Naive thymus-derived CD4-positive, alpha-beta T cell (primary cell): ENCODE measurements at places on chromosomes 6 and 20.

- H3K4me1 ChIP-seq = no peaks in the 10 kb centered on the region
- no peak for DNase-seq
- H3K27me3 ChIP-seq = no peaks in the 10 kb centered on the region
- H3K27ac ChIP-seq = no peak overlapping the region
- H3K36me3 ChIP-seq = no peaks in the 10 kb centered on the region
Observed at GRCh38 chr20:47269309-47270165, 87.0 kb downstream of the ZMYND8 start.

DNA sequence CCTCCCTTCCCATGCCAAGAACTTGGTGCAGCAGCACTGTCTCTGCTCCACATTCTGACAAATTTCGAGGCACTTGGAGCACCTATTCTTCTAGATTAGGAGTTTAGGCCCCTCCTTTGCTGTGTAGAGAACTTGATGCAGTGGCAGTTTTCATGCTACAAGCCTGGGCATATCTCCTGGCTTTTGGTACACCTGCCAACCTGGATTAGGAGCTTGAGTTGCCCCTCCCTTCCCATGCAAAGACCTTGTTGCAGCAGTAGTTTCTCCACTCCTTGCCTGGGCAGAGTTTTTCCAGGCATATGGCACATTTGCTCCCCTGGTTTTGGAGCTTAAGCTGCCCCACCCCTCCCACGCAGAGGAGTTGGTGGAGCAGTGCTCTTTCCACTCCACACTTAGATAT lies 956.1 kb downstream of the EYS start:
- H3K27me3 ChIP-seq = no peaks in the 10 kb centered on the region
- no peak for DNase-seq
- H3K4me1 ChIP-seq = no peaks in the 10 kb centered on the region

DNA sequence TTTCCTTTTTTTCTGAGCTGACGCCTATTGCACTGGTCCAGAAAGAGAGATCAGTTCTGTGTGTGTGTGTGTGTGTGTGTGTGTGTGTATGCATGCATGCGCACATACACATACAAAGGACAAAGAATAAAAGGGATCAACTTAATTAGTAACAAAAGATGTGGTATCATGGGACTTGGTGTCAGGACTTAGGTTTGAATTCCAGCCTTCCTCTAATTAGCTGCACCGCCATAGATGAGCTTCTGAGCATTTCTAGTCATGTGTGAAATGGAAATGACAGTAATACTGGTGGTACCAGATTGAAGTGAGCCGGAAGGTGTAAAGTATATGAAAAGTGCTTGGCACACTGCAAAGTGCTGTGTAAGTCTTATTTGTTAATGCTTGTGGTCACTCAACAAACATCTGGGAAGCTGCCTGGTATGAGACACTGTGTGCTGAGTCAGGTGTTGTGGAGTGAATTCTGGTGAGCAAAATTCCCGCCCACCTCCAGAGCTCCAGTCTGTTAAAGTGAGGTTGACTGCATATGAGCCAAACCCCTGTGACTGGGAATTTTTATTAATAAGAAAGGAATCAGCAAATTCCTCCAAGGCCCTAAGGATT lies 12.4 kb downstream of the DAAM2 start:
- no peaks in the 10 kb centered on the region for H3K27me3 ChIP-seq
- no peaks in the 10 kb centered on the region for H3K4me1 ChIP-seq
- no peak overlapping the region for H3K4me3 ChIP-seq
- no peak overlapping the region for H3K27ac ChIP-seq

GRCh38 chr20:50321797-50322480 lies 131.3 kb downstream of the CEBPB start:
- no peak for DNase-seq
- no peaks in the 10 kb centered on the region for H3K4me1 ChIP-seq
- no peaks in the 10 kb centered on the region for H3K36me3 ChIP-seq
- H3K4me3 ChIP-seq = no peak overlapping the region
- H3K27me3 ChIP-seq = no peaks in the 10 kb centered on the region
- H3K27ac ChIP-seq = no peak overlapping the region

DNA sequence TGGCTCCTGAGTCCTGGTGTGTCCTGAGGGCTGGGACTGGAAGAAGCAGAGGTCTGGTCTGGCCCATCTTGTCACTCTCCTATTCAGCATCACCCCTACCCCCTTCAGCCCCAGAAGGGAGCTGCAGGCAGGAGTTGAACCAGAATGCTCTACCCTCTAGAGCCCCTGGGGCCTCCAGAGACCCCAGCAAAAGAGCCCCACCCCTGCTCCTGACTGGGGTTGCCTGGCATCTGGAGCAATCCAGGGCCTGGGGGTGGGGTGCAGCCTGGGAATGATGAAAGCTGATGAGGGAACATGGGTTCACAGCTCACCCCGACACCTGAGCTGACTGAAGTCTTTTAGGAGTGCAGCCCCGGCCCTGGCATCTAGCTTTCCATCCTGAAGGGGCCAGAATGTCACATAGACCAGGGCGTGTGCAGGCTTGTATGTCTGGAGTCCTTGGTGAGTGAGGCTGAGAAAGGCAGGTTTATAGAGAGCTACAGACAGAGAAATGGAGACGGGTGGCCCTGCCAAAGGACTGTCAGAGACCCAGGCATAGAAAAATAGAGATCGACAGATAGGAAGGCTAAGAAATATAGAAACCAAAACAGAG lies 12.2 kb downstream of the FGD2 start:
- H3K4me1 ChIP-seq = peaks cover 23% of the 10 kb centered on the region
- H3K27me3 ChIP-seq = no peaks in the 10 kb centered on the region
- H3K27ac ChIP-seq = peak overlapping the region; percentile 15
- H3K36me3 ChIP-seq = no peaks in the 10 kb centered on the region
